GF-D8 (cell line): ENCODE measurements at places on chromosomes 3 and 15.

GRCh38 chr3:194231929-194232832 lies 96.2 kb downstream of the HES1 start:
- no peak for DNase-seq

- DNase-seq = no peak
Measured at GRCh38 chr15:70091726-70092463, 5.8 kb downstream of the TLE3 start.

DNA sequence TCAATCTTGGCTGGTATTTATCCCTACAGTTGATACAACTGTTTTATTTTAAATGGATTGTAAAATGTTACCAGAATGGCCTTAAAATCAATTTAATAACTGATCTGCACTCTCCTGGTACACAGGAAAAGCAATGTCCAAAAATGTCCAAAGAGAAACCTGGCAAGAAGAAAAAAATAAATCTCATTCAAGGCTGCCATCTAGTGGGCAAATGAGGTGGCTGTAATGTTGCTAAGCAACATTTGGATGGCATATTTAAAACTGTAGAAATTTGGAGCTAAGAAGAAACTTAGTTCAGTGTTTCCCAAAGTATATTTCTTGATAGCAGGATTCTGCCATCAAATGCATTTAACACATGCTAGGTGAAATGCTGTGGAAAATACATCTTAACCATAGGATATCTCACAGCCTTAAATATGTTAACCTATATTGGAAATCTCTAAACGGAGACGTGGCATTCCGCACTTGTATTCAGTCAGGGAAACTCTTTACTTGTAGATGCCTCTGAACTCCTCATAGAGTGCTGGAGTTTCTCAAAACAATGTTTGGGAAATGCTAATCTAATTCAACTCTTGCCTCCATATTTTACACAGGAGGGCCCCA lies 216.8 kb downstream of the ERC2 start:
- no peak for DNase-seq

GRCh38 chr3:40054568-40055222 lies 245.3 kb downstream of the MYRIP start:
- DNase-seq = no peak

- no peak for DNase-seq
Measured at GRCh38 chr15:25799906-25800700, 63.0 kb downstream of the ATP10A start.

- DNase-seq = no peak
Measured at GRCh38 chr15:33701304-33701696, 267.0 kb upstream of the CHRM5 start.

DNA sequence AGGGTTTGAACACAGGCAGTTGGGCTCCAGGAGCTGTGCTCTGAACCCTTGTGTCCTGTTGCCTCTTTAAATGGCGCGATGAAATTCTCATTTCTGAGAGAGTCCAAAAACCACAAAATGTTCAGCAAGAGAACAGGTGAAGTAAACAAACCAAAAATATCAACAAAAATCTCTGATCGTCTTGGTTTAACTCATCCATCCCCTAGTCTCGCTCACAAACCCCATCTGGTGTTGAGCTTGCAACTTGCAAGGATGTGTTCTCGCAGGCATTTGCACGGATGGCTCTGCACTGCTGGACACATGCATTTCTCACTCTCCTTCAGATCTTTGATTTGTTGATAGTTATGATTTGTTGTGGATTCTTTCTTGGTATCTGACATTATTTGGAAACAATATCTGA lies 31.1 kb downstream of the FAH start:
- DNase-seq = no peak

GRCh38 chr3:128714887-128715491 lies 11.0 kb upstream of the RAB7A start:
- DNase-seq = peak; percentile 76

- no peak for DNase-seq
Measured at GRCh38 chr3:123739754-123740153, 144.4 kb downstream of the MYLK start.

- DNase-seq = no peak
Measured at GRCh38 chr3:64270142-64270865, 45.0 kb upstream of the PRICKLE2 start.

- DNase-seq = no peak
Measured at GRCh38 chr3:56347219-56347871, 120.9 kb downstream of the ERC2 start.
